Mesendoderm (in vitro differentiated cells): ENCODE measurements at places on chromosomes 5 and 9.

GRCh38 chr5:169805527-169805934 is 168.5 kb downstream of the DOCK2 start:
- no peak for DNase-seq

- peak; percentile 91 for DNase-seq
Observed at GRCh38 chr5:181181650-181182565, 23.1 kb downstream of the TRIM7 start.

GRCh38 chr5:39475159-39475571 is 50.4 kb upstream of the DAB2 start:
- DNase-seq = no peak

- DNase-seq = no peak
Observed at GRCh38 chr5:522116-522515, 2.1 kb downstream of the SLC9A3 start.

GRCh38 chr9:122912671-122912963 is 506 bp downstream of the ZBTB6 start:
- DNase-seq = no peak

- no peak for DNase-seq
Observed at GRCh38 chr5:110371011-110371724, 355.3 kb downstream of the TMEM232 start.

- no peak for DNase-seq
Observed at GRCh38 chr9:32393911-32394310, 9.5 kb downstream of the ACO1 start.

- DNase-seq = peak; percentile 71
Observed at GRCh38 chr9:108671176-108671575, 184.6 kb downstream of the ACTL7B start.
